ENCODE measurements at places on chromosomes 4 and X.

DNA sequence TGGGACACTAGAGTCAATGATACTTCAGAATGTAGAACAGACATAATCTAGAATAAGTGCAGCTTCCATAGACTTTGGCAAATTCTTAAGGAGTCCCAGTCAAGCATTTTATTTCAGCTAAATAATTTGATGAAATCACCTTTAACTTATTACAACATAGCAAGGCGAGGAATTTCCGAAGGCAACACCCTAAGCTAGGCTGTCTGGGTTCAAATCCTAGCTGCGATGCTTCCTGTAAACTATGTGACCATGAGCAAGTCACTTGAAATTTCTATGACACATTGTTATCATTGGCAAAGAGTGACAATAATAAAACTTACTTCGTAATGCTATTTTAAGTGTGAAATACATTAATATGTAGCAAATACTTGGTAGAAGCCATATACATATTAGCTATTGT is 679.1 kb downstream of the DMD start:
- no peak for DNase-seq

GRCh38 chr4:21885241-21885640 is 63.3 kb downstream of the KCNIP4 start:
- no peak for DNase-seq

DNA sequence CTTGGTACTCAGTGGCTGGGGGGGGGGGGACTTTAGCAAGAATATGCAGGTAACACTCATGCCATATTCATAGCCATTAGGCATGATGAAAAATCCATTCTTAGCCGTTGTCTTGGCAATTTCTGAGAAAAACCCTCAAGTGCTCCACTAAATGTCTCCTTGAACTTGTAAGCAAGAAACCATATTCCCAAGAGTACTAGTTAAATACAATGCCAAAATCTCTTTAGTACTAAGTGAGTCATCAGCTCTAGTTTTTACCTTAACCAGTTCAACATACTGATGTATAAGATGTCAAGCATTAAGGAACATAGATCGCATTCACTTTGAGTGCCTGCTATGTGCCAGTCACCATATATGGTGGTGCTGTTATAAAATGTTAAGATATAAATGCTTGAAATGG is 27.5 kb downstream of the UBE2D3 start:
- DNase-seq, result no peak

DNA sequence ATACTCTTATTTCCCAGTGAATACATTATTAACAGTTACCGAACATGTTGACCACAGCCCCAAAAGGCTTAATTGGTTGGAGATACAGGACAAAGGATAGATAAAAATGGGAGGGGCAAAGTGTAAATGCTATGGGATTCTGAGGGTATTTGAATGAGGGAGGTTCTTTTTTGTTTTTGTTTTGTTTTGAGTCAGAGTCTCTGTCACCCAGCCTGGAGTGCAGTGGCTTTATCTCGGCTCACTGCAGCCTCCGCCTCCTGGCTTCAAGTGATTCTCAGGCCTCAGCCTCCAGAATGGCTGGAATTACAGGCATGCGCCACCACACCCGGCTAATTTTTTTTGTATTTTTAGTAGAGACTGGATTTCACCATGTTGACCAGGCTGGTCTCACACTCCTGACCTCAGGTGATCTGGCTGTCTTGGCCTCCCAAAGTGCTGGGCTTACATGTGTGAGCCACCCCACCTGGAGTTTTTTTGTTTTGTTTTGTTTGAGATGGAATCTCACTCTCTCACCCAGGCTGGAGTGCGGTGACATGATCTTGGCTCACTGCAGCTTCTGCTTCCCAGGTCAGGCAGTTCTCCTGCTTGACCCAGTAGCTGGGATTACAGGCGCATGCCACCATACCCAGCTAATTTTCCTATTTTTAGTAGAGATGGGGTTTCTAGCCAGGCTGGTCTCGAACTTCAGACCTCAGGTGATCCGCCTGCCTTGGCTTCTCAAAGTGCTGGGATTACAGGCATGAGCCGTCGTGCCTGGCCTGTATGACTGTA is 9.0 kb downstream of the UBE2K start:
- no peak for DNase-seq

- no peak for DNase-seq
Measured at GRCh38 chr4:75555294-75556164, at the start of gene ODAPH. ODAPH (plus strand) TSS chr4:75556066; CDS start chr4:75556083, 17 bp downstream.

DNA sequence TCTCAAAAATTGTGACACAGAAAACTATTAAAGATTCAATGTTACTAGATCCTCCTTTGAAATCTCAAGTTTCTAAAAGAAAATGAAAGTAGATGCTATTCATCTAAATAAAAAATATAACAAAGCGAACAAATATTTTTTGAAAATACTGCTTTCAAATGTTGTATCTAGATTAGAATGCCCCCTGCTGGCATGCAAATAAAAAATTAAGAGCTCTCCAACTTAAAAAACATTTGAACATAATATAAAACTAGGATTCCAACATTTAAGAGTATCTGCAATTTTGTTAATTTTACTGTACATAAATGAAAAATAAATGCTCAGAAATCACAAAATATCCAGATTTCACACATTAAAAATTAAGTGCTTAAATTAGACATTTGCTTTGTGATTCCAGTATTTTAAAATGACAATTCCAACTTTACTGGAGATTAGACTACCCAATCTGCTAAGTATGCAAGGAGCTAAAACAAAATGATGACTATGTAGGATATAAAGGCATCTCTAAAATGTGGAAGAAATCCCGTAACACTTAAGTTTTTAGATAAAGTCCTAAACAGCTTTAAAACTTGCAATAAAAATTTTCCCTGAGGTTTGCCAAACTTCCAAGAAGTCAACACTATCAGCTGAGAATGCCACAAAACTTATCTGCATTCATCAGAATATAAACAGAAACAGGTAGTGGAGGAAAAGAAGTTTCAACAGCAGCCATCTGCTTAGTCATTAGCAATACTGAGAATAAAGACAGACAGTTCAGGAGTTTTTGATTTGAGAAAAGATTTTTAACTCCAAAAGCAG is 32.7 kb downstream of the DHX15 start:
- DNase-seq, result no peak

DNA sequence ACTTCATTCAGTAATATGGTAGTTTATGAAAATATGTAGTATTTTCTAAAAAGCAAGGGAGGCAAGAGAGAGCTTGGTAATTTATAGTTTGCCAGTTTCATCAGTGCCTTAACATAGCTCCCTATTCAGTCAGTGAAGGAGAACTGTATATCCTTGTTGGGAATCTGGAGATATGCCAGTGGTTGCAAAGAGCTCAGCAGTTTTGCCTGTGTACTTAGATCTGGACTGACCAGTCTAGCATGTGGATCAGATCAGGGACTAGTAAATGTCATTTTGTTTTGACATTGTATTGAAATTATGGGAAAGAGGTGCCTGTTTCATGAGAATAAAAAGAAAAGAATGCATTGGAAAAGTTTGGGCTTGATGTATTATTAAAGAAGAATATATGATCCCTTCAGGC is 88.6 kb downstream of the ZIC3 start:
- no peak for DNase-seq

- no peak for DNase-seq
Measured at GRCh38 chrX:17703201-17703600, 34.1 kb upstream of the SCML1 start.

- no peak for DNase-seq
Measured at GRCh38 chrX:41933546-41933945, 10.2 kb upstream of the CASK start.

DNA sequence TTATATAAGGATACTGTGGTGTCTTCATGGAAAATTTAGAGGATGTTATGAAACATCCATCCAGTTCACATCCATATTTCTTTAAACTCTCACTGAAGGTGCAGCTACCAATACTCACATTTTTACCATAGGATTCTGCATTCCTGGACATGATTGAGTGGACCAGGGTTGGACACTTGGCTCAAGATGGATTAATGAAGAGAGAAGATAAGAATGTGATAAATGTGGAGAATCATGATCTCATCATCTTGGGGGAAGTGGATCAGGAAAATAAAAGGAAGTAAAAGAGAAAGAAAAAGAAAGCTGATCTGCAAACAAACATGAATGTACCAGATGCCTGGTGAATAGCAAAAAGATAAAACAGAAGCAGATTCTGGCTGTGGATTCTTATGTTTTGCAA is 175.4 kb downstream of the NPFFR2 start:
- DNase-seq, result no peak

DNA sequence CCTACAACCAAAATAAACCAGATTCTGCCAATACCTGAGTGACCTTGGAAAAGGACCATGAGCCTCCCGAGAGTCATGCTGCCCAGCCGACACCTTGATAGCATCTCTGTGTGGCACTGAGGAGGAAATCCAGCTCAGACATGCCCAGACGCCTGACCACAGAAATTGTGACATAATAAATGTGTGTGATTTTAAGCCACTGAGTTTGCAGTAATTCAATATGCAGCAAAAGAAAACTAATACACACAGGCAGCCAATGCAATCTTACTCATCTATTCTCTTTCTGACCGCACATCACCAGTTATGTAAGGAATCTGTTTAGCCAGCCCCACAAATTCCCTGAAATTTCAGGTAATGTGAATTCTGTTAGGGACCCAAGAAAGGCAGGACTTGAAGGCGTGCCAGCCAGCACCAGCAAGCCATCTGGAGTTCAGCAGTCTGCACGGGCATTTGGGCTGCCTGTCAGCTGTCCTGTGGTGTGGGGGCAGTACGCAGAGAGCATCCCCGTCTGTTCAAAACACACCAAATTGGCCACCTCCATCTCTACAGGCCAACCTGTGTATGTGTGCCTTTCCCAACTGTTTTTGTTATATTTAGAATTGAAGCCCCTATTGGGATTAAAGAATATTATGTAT is 176.4 kb downstream of the NLGN4X start:
- no peak for DNase-seq

DNA sequence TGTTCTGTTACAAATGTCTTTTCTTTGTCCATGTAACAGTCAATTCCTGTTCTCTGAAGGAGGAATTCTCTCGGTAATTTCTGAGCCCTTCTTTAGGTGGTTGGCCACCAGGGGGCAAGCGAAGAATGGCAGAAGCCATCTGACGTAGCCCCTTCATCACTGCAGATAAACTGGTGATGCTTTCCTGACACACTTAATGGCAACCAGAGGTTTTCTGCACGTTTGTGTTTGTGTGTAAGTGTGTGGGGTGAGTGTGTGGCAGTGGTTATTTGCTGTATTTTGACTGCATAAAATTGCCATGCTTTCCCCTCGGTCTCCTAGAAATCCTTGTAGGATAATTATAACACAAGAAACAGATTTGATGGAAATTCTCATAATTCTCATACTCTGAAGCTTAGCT is 64.8 kb upstream of the STOX2 start:
- peak; percentile 77 for DNase-seq

DNA sequence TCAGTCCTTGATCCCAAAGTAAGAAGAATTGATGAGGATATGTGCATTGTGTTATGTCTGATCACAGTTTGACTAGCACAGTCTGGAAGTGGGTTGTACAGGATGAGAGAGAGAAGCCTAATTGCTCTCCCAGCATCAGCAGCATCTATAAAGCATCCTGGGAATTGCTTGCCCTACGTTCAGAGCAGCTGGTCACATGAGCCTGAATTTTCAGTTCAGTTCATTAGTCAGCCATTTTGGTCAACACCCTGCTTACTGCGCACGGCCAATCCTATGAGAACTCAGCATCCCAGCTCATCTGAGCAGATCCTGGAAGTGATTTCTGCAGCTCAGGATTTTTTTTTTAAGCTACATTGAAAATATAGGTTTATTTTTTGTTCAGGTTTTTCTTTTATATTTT is at the start of gene RUFY3:
Gene RUFY3, plus strand, starts transcription at position 218 of the 400 bp plus-strand sequence. CDS start 610 bp downstream, outside the sequence.
- DNase-seq, result peak; percentile 66

DNA sequence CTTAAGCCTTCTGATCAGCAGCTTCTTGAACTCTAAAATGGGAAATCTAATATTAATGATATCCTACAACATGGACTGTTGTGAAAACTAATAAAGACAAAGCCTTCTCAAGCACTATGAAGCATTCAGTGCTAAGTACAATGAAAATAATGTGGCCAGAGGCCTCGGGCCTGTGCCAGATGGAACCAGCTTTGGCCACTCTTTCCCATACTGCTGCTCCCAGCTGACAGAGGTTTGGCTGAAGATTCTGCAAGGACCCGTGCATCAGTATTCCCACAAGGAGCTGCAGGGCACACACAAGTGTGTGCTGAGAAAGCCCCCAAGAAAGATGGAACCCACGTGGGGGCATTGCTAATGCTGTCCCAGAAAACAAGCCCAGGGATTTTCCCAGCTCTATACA is 60.5 kb upstream of the RPL34 start:
- no peak for DNase-seq

DNA sequence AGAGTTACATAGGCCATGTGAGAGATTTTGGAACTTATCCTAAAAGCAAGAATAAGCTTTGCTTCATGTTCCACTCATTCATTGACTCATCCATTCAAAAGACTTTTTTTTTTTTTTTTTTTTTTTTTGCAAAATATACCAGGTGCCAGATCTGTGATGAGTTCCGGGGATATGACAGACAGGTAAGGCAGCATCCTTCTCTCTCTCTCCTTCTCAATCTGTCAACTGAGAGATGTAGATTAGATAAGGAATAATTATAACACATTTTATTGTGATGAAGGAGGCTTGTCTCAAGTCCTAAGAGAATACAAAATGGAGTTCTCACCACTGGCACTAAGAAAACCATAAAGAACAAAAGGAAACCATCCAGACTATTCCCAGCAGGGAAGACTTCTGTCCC is 190.2 kb upstream of the CPEB2 start:
- DNase-seq, result no peak

DNA sequence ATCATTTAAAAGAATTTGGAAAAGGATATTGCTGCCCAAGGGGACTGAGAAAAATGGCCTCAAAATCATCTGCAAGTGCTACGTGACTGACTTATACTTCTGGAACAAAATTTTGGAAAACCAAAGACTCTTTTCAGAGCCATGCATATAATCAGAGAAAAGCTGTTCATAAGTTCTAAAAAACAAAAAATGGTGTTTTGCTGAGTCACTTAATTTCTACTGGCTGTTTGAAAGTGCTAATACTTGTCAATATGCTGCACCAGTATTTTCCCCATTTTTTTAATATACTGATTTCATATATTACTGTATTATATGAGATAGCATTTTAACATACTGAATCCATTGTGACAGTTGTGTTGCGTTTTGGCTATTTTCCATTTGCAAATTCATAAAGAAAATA is 61.5 kb upstream of the ZMAT1 start:
- no peak for DNase-seq

All from amygdala (tissue), 56 donors.